NCI-H1092 (cell line): ENCODE measurements at places on chromosomes 11 and 22.

DNA sequence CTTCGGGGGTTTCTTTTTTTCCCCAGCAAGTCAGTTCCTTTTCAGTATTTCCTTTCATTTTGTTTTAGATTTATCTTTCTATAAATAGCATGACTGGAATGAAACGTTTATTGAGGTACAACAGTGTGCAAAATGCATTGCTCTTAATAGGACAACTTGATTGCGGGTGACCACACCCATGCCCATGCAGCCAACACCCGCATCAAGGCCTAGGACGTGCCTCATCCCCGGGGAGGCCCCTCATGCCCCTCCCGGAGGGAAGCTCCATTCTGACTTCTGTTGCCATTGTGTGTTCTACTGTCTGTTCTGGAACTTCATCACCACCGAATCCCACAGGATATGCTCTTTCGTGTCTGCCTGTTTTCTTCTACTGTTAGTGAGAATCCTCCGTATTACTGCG lies 82.2 kb downstream of the RPS6KA4 start:
- no peak for DNase-seq

- DNase-seq = peak; percentile 49
These were observed 7.1 kb downstream of the PRPF19 start for GRCh38 chr11:60899046-60899936.

DNA sequence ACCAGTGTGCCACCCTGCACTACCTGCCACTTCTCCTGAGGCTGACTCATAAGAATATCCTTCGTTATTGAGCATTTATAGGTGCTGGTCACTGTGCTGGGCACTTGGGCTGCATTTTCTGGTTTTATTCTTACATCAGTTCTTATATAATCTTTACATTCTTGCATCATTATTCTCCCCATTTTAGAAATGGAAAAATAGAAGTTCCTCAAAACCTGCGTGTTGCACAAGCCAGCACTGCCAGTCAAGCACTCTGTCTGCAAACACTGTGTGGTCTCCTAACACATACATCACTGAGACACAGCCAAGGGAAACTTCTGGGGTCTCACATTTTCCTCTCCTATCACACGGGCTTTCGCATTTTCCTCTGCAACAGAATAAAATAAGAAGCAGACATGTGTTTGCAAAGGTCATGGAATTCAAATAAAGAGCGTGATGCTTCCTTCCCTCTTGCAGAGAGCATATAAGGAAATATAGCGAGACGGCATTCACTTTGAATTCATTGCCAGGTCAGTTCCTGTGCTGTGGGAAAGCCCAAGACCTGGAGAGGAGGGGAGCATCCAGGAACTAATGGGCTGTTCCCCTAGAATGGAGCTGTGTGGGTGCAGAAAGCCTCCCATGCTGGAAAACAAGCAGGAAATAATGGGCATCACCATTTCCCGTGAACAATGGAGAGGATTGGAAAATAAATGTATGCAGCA lies 73.9 kb upstream of the SEZ6L start:
- DNase-seq = no peak

GRCh38 chr11:94675239-94675638 lies 92.9 kb upstream of the AMOTL1 start:
- no peak for DNase-seq

GRCh38 chr11:1470681-1471611 lies 15.6 kb downstream of the MOB2 start:
- DNase-seq = no peak

GRCh38 chr11:18014876-18015275 lies 2.0 kb upstream of the SERGEF start:
- DNase-seq = no peak

- DNase-seq = no peak
These were observed 565.5 kb upstream of the ANO3 start for GRCh38 chr11:25766332-25767015.
